ENCODE measurements at places on chromosomes 1 and 21.
A peak's percentile ranks its signal among the peaks of the same experiment; 100 is the strongest.

- H3K27me3 ChIP-seq = no peaks in the 10 kb centered on the region
- H3K36me3 ChIP-seq = no peaks in the 10 kb centered on the region
- DNase-seq = no peak
- H3K4me1 ChIP-seq = peaks cover 21% of the 10 kb centered on the region
These were observed 1.4 kb downstream of the MMACHC start for GRCh38 chr1:45501505-45501859.

- no peak overlapping the region for H3K4me3 ChIP-seq
- peaks cover 17% of the 10 kb centered on the region for H3K36me3 ChIP-seq
- no peaks in the 10 kb centered on the region for H3K27me3 ChIP-seq
These were observed 117.6 kb downstream of the PTPRC start for GRCh38 chr1:198756470-198756869.

GRCh38 chr1:37859507-37860345, at the start of gene MTF1:
Gene MTF1 (minus strand): TSS chr1:37859592. CDS start chr1:37857658, 1,934 bp downstream.
- no peaks in the 10 kb centered on the region for H3K27me3 ChIP-seq
- H3K4me1 ChIP-seq = peaks cover 25% of the 10 kb centered on the region
- peak; percentile 98 for DNase-seq
- H3K36me3 ChIP-seq = peaks cover 33% of the 10 kb centered on the region
- H3K27ac ChIP-seq = peak within 1 kb of the TSS; percentile 95

DNA sequence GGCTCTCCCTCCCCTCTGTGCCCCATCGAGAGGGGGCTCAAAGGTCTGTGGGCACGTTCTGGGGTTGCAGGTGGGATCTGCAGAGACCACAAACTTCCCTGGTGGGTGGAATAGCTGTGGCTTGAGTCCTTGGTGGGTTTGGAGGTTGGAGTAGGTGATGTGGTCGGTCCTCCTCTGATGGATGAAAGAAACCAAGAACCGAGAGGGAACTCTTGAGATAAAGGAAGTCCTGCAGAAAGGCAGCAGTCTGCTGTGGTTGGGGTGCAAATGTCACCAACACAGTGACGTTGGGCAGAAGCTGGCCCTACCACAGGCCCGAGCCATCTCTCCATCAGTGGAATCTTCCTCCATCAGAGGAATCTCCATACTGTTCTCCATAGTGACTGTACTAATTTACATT, 171.8 kb downstream of the FCRL5 start:
- H3K4me1 ChIP-seq = peaks cover 19% of the 10 kb centered on the region
- no peak overlapping the region for H3K27ac ChIP-seq
- H3K27me3 ChIP-seq = no peaks in the 10 kb centered on the region

DNA sequence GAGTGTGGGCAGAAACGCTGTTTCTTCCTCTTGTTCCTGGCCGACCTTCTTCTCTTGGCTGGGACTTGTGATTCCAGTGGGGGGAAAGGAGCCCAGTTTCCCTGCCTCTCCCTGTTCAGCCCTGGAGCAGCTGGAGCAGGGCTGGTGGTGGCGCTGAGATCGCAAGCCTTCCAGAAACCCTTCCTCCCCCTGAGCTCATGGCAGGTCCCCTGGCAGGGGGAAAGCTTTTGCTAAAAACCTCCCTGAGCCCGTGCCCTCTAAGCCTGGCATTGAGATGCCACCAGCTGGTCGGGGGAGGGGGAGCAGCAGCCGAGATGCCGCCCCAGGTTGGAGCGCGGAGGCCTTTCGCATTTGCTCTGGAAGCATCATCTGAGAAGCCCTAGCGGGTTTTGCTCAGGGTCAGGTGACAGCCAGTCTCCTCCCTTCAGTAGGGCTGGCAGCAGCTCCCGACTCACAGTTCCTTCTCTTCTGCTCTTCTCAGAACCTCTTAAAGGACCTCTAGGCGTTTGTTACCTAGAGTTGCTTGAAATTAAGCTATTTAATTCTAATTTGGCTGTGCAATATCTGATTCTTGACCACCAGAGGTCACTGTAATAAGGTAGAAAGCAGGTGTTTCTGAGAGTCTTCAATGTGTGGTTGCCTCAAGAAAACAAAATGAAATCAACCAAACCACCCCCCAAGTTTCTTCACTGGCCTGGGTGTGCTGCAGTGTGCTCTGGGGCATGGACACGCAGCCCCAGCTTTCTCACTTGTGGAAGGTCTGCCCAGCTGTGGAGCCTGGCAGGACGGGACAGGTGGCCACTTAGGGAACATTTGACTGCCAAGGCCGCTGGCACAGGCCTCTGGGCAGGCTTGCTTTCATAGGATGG, 257.3 kb downstream of the CAMTA1 start:
- DNase-seq = peak; percentile 35
- no peaks in the 10 kb centered on the region for H3K27me3 ChIP-seq
- no peaks in the 10 kb centered on the region for H3K36me3 ChIP-seq
- H3K27ac ChIP-seq = no peak overlapping the region

DNA sequence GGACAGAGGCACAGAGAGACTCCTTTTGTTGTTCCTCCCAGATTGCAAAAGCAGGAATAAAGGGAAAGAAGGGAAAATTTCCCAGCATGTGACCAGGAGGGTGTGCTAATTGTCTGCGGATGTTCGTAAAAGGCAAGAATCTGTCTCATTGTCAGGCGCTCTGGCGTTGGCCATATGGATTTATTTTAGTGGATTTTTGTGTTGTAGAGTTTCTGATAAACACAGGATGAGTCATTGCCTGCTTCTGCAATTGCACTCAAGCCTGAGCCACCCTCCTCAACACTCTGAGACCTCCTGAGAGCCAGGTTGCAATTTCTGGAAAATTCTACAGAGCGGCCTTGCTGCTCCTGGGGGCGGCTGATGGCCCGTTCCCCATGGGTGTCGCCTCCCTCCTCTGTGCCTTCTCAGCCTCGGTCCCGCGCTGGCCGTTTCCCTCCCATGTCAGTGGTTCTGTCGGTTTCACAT, 227.7 kb downstream of the KAZN start:
- peaks cover 6% of the 10 kb centered on the region for H3K4me1 ChIP-seq
- peak; percentile 32 for DNase-seq
- no peak overlapping the region for H3K4me3 ChIP-seq
- H3K27ac ChIP-seq = no peak overlapping the region
- no peaks in the 10 kb centered on the region for H3K27me3 ChIP-seq
- H3K36me3 ChIP-seq = no peaks in the 10 kb centered on the region

GRCh38 chr1:45892068-45892785, 88.8 kb downstream of the MAST2 start:
- DNase-seq = no peak
- H3K4me3 ChIP-seq = no peak overlapping the region
- no peaks in the 10 kb centered on the region for H3K27me3 ChIP-seq
- H3K4me1 ChIP-seq = no peaks in the 10 kb centered on the region
- H3K36me3 ChIP-seq = no peaks in the 10 kb centered on the region
- no peak overlapping the region for H3K27ac ChIP-seq

- peaks cover 11% of the 10 kb centered on the region for H3K36me3 ChIP-seq
- H3K4me1 ChIP-seq = no peaks in the 10 kb centered on the region
These were observed 121.7 kb downstream of the DHRS3 start for GRCh38 chr1:12496154-12496961.

DNA sequence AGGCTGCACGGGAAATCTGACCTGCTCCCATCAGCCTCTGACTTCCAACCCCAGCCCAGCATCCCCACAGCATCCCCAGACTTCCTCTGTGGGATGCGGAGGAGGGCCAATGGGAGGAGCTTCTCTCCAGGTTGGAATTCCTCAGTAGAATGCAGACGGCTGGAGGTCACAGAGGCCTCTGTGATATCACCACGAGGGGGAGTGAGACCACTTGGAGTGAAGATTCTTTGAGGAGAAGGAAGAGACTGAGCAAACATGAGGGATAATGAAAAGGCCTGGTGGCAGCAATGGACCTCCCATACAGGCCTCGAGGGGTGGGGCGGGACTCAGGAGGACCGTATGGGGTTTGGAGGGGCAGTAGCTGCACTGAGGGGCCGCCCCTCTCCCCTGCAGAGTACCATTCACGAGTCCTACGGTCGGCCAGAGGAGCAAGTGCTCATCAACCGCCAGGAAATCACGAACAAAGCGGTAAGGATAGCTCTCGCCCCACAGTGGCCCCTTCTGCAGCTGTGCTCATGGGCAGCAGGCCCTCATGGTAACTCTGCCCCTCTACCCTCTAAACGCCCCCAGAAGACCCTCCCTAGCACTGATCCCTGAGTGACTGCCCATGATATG, at the start of gene CATSPER4:
Gene CATSPER4, plus strand, starts transcription at position 230 of the 615 bp plus-strand sequence. Its CDS starts 26 bp downstream, at position 256.
- no peaks in the 10 kb centered on the region for H3K27me3 ChIP-seq

DNA sequence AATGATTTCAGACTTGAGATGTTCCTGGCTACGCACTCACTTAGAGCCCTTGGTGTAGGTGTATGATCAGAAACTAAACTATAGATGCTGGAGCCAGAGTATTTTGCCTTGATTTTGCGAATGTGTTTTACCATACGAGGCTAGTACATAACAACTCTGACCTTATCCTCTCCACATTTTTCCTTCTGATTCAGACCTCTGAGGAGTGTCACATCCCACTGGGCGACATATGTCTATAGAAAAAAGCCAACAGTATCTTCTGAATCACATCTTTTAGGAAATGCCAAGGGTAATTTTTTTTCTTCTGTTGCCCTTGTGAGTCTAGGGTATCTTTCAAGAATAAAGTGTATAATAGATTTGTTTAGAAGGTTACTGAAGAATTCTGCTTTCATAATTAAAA, 49.6 kb downstream of the AK4 start:
- H3K36me3 ChIP-seq = peaks cover 8% of the 10 kb centered on the region
- DNase-seq = no peak
- peaks cover 3% of the 10 kb centered on the region for H3K4me1 ChIP-seq
- no peak overlapping the region for H3K27ac ChIP-seq

GRCh38 chr1:153350321-153350957, 1.8 kb upstream of the PGLYRP4 start:
- H3K36me3 ChIP-seq = no peaks in the 10 kb centered on the region
- DNase-seq = no peak
- no peak overlapping the region for H3K4me3 ChIP-seq
- no peaks in the 10 kb centered on the region for H3K27me3 ChIP-seq

GRCh38 chr1:238341395-238341794, 450.7 kb upstream of the ZP4 start:
- no peaks in the 10 kb centered on the region for H3K4me1 ChIP-seq
- H3K36me3 ChIP-seq = no peaks in the 10 kb centered on the region
- H3K4me3 ChIP-seq = no peak overlapping the region
- H3K27me3 ChIP-seq = no peaks in the 10 kb centered on the region

- no peaks in the 10 kb centered on the region for H3K36me3 ChIP-seq
- H3K4me1 ChIP-seq = no peaks in the 10 kb centered on the region
- H3K27ac ChIP-seq = no peak overlapping the region
These were observed 10.7 kb downstream of the FMOD start for GRCh38 chr1:203340112-203340790.

- no peak overlapping the region for H3K27ac ChIP-seq
- H3K36me3 ChIP-seq = no peaks in the 10 kb centered on the region
- DNase-seq = no peak
- no peaks in the 10 kb centered on the region for H3K4me1 ChIP-seq
- no peaks in the 10 kb centered on the region for H3K27me3 ChIP-seq
These were observed 17.6 kb downstream of the RABIF start for GRCh38 chr1:202871367-202871766.

All from common myeloid progenitor, CD34-positive (primary cell).